ENCODE measurements at places on chromosomes 2 and 18.

GRCh38 chr2:128090575-128090944 is 440 bp upstream of the UGGT1 start:
- DNase-seq, result no peak

DNA sequence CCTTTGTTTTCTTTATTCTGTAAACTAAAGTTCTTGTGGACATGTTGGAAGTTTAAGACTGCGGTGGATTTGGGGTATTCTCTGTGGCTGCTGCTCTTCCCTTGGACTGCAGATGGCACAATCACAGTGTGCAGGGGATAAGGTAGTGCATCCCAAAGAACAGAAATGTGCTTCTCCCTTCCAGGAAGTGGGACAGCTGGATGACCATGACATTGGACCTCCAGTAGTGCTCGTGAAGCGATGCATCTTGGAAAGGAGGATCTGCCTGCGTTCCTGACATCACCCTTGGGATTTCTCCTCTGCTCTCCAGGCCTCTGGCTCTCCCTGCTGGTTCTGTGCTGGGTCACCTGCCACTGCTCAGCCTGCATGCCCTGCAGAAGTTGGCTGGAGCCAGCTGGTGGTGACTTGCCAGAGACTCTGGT is 109.9 kb downstream of the SLC4A3 start:
- no peak for DNase-seq

DNA sequence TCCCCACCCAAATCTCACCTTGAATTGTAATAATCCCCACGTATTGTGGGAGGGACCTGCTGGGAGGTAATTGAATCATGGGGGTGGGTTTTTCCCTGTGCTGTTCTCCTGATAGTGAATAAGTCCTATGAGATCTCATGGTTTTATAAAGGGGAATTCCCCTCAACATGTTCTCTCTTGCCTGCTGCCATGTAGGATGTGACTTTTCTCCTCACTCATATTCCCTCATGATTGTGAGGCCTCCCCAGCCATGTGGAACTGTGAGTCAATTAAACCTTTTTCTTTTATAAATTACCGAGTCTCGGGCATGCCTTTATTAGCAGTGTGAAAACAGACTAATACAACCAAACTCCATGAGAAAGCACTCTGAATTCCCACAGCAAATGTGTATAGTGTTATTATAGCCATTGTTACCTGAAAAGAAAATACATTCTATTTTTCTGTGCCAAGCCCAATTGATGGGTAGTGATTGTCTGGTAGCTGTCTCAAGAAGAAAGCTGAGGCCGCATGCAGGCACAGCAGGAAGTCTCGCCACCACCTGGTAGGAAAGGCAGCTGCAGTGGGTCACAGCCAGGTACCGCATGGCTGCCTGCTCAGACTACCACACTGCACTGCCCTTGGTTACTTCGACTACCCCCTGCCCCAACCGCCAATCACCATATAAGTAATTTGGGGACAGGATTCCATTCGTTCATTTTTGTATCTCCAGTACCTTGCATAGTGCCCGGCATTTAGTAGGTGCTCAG is 10.3 kb upstream of the ZBTB7C start:
- no peak for DNase-seq

- DNase-seq, result no peak
These were observed 507.9 kb upstream of the CDH2 start for GRCh38 chr18:28684746-28685355.

DNA sequence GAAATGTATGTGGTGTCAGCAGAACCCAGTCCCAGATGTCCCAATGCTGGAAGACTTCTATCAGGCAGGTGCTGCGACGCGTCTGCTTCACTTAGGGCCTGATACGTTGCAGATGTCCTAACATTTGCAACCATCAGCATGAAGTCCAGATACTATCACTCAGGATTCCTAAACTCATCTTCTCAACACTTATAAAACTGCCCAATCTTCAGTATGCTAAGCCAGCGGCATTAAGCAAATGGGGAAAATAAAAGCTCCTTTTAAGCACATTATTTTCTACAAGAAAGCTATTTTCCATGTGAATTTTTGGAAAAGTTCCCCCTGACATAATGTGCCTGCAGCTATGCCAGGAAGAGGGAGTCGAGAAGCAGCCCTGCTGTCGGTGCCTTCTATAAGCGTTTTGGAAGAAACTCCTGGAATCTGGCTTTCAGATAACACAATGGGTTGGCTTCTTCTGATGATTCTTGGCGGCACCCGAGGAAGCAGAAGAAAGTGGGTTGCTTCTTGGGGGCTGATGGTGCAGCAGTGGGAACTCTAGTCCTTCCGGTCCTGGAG is 60.7 kb upstream of the ITGA6 start:
- DNase-seq, result no peak

DNA sequence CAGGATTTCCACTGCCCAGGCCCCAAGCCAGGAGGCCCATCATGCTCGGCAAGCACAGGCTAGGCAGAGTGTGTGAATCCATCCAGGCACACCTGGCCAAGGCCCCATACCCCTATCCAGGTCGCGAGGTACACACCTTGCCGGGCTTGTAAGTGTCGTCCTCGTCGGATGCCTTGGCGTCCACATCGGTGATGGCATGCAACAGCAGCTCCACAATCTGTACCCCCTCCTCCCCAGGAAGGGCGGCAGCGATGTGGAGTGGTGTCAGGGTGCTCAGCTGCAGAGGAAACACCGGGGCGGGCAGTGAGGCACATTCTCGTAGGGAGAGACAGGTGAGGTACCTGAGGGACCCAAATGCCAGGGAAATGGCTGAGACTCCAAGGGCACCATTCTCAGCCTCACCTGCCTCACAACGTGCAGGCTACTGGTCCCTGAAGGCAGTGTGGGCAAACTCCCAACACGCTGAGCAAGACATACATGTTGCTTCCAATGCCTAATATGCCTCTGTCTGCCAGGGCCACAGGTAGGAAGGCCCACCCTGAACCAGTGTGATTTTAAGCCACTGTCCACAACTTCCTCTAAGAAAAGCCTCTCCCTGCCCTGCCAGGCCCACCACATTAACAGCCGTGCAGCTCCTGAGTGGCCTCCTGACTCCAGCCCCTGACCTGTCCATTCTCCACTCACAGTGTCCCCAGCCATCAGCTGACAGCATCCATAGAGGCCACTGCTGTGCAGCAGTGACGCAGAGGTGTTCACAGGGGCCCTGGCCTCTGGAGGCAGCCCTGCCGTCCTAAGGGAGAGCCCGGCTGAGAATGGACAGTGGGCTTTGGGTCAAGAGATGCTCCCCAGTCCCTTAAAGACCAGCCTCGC is 44.9 kb downstream of the ANKMY1 start:
- DNase-seq, result no peak

- DNase-seq, result no peak
These were observed 202.1 kb upstream of the HS6ST1 start for GRCh38 chr2:128520791-128521190.

DNA sequence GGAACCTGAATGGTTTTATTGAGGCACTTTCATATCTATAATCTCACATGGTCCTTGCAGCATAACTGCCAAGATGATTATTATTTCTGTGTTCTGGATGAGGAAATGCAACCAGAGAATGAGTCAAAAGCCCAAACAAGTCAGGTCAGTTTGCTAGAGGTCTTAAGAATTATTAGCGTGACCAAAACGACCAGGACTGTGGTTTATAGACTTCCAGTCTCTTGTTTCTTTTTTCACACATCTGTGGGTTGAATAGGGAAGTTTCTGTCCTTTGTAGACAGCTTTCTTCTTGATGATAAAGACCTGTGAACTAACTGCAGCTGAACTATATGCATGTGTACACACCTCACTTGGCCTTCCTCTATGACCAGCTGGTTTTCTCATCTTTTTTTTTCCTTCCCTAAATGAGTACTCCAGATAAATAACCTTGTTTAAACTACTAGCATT is 13.9 kb downstream of the ADAM23 start:
- no peak for DNase-seq

DNA sequence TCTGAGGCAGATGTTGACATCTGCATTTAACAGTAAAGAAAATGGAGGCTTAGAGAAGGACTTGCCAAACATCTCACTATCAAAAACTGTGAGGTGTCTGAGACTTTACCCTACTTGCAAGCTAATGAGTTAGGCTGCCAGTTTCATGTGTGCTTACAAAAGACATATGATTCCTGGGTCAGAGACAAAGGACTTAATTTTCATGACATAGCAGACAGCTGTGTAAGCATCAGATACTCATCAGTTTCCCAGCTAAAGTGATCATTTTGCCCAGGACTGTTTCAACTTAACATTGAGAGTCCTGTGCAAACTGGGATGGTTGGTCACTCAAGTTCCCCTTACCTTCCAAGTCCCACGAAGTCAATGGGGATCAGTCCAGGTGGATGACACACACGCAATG is 18.9 kb upstream of the DAPL1 start:
- no peak for DNase-seq

- no peak for DNase-seq
These were observed 1356.2 kb upstream of the NXPH2 start for GRCh38 chr2:140136366-140136765.

- no peak for DNase-seq
These were observed 95.3 kb downstream of the EVA1A start for GRCh38 chr2:75465317-75465984.

- DNase-seq, result no peak
These were observed 42.6 kb upstream of the PDCL3 start for GRCh38 chr2:100520224-100520623.

DNA sequence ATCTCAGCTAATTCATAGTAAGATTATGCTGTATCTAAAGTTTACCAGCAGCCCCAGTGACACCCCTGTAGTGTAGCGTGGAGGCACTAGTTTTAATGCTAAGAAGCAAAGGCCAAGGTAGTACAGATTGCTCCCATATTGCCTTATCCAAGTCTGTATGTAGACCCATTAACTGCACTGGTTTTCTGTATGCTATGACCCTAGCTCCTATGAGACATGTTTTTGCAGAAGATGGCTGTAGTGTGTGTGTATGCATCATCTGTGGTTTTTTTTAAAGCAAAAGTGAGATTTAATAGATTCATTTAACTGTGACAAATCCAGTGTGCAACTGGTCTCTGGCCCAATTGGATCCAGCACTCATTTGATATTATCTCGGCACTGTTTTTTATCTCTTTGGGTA is 86.5 kb downstream of the HAUS1 start:
- no peak for DNase-seq

- DNase-seq, result no peak
These were observed 52.5 kb downstream of the SERTAD2 start for GRCh38 chr2:64601034-64601754.

DNA sequence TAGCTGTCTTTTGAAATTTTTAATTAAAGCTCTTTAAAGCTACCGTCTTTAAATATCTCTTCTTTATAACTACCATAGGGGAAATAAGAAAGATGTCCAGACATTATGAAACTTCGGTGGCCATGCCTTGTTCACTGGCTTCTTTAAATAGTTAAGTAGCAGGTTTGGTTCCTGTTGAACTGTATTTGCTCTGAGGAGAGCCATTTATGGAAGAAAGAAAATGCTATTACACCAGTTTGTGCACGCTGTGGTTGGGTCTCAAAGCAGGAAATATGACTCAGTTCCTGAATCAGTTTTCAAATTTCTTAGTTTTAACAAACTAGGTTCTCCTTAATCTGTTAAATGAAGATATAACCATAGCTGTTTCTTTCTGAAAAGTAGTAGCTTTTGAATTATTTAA is 12.2 kb downstream of the ARPC2 start:
- peak; percentile 18 for DNase-seq

- no peak for DNase-seq
These were observed 92.4 kb downstream of the RHOB start for GRCh38 chr2:20539133-20539719.

DNA sequence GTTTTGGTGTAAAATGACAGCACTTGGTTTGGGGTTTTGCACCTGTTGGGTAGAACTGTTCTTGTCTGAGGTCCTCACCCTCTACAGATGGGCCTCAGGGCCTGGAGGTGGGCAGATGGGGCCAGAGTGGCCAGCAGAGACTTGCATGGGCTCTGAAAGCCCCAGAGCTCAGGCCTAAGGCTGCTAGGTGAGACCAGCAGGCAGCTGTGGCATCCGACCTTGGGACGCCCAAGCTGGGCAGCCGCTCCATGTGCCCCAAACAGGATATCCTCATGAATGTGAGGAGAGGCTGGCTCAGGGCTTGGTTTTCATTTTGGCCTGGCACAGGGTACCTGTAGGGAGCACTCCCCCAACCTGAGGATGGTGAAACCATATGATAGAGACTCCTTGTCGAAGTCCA is 38.3 kb downstream of the GBX2 start:
- DNase-seq, result no peak

- no peak for DNase-seq
These were observed 62.9 kb upstream of the CTIF start for GRCh38 chr18:48475635-48476549.

GRCh38 chr2:200455958-200456421 is 53.9 kb downstream of the KCTD18 start:
- no peak for DNase-seq

DNA sequence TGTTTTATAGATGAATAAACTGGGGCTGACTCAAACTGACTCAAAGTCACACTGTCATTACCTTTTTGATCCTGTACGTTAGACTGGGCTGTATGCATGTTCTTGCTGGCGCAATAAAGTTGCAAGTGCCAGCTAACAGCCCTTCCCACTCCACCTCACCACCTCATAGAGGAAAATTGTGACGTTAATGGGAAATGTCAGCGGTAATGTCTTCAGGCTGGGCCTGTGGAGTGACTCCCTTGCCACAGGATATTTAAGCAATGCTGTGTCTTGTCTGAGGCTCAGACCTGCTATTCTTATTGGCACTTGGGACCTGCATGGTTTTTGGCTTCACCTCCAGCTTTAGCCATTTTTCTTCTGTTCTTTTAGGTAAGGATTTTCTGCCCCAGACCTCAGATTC is 25.2 kb upstream of the CASP10 start:
- no peak for DNase-seq

- no peak for DNase-seq
These were observed 343.7 kb downstream of the INSIG2 start for GRCh38 chr2:118431997-118432396.

Measured in stimulated activated CD4-positive, alpha-beta T cell treated with anti-CD3 and anti-CD28 coated beads, TNF-alpha, amount 100 ng/mL, for 1 hour (primary cell).